Lung (tissue), 17 donors: ENCODE measurements at places on chromosomes 11 and 22. TPM values are rescaled to one million over a fixed set of nuclear protein-coding genes. Genes with fewer than 3 reads are reported as not detected.

Gene PRRG4
- 6.3 TPM for total RNA-seq

Gene C11orf91
- total RNA-seq = 3.6 TPM

Gene CARD16
- 31.6 TPM for total RNA-seq

Gene MTNR1B
- not detected for total RNA-seq

Gene LARGE2
- total RNA-seq = 2.4 TPM

Gene SLC22A6
- total RNA-seq = not detected

Gene XPNPEP3
- 14.4 TPM for total RNA-seq

Gene ARL2
- 37.4 TPM for total RNA-seq

Gene NFAM1
- total RNA-seq = 2.2 TPM

Gene TRIM48
- not detected for total RNA-seq

Gene NAALAD2
- total RNA-seq = 32.0 TPM

Gene MS4A15
- 26.8 TPM for total RNA-seq

Gene KRTAP5-8
- total RNA-seq = not detected

Gene CCDC34
- 4.0 TPM for total RNA-seq

Gene ZNF215
- total RNA-seq = 3.9 TPM

Gene TMPRSS13
- total RNA-seq = 9.4 TPM

Gene UBQLNL
- 0.74 TPM for total RNA-seq

Gene MUC2
- total RNA-seq = 0.03 TPM

Gene TYR
- not detected for total RNA-seq

Gene CHADL
- total RNA-seq = 3.8 TPM

Gene SCGB1C1
- total RNA-seq = not detected

Gene MISFA
- 3.5 TPM for total RNA-seq

Gene RFPL3
- not detected for total RNA-seq

Gene WNT7B
- total RNA-seq = 12.5 TPM

Gene SLC43A1
- 18.7 TPM for total RNA-seq

Gene OR5L1
- total RNA-seq = not detected

Gene P4HA3
- total RNA-seq = 0.40 TPM

Gene FCHSD2
- 41.6 TPM for total RNA-seq

Gene LMNTD2
- total RNA-seq = 9.7 TPM

Gene YPEL4
- 1.5 TPM for total RNA-seq

Gene OR56A1
- 0.09 TPM for total RNA-seq
